Right ventricle myocardium inferior (tissue), 1 donor: ENCODE measurements at places on chromosomes 7 and 10. TPM values are rescaled to one million over a fixed set of nuclear protein-coding genes. Genes with fewer than 3 reads are reported as not detected.
A peak's percentile ranks its signal among the peaks of the same experiment; 100 is the strongest.

Gene SPDYE5
- not detected for total RNA-seq

Gene SFMBT2
- total RNA-seq = 9.6 TPM

Gene SLC13A1
- not detected for total RNA-seq

Gene LBX1
- total RNA-seq = not detected

Gene MUC12
- total RNA-seq = not detected

Gene SMO
- 4.6 TPM for total RNA-seq

Gene ZNF212
- 4.8 TPM for total RNA-seq

Gene PNLIPRP3
- total RNA-seq = not detected

Gene SPDYE2B
- not detected for total RNA-seq

Gene DCLRE1C
- total RNA-seq = 4.2 TPM

- peak; percentile 95 for DNase-seq
These were observed 98.0 kb upstream of the ZNF722 start for GRCh38 chr7:63900394-63901203.

- no peak for DNase-seq
These were observed 36.9 kb downstream of the PTPRZ1 start for GRCh38 chr7:121909716-121910345.

DNA sequence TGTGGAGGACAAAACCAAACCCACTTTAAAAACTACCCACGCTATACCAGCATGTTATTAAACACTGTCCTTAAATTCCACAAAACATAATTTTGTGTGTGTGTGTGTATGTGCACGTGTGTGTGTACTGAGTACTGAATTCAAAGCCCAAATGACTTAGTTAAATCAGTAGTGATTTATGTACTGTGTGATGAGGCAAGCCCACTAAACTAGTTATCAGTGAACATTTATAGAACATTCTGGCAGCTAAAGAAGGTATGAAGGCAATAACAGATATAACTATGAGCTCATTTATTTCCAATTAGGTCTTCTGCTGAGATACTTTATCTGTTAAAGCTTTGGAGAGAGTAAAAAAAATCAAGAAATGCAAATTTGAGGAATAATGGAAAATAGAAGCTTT is 115.1 kb downstream of the CPED1 start:
- DNase-seq = no peak

DNA sequence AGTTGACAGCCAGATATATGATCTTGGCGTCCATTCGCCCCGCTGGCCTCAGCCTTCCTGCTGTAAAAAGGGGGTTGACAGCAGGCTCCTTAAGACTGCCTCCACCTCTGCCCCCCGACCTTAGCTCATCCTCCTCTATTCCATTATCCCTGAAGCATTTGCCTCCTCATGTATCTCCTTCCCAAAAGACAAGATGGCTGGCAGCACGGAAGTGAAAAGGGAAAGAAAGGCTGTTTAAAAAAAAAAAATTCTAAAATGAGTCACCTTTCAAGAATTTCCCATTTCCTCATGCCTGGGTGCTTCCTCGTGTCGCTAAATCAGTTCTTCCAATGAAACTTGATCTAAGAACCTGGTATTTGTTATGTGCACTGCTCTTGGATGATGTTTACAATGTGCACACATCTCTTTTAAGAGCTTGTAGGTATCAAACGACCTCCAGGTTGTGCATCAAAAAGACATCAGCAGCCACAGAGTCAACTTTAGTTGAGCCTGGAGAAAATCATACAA is 1.7 kb downstream of the SCRN1 start:
- DNase-seq = no peak

DNA sequence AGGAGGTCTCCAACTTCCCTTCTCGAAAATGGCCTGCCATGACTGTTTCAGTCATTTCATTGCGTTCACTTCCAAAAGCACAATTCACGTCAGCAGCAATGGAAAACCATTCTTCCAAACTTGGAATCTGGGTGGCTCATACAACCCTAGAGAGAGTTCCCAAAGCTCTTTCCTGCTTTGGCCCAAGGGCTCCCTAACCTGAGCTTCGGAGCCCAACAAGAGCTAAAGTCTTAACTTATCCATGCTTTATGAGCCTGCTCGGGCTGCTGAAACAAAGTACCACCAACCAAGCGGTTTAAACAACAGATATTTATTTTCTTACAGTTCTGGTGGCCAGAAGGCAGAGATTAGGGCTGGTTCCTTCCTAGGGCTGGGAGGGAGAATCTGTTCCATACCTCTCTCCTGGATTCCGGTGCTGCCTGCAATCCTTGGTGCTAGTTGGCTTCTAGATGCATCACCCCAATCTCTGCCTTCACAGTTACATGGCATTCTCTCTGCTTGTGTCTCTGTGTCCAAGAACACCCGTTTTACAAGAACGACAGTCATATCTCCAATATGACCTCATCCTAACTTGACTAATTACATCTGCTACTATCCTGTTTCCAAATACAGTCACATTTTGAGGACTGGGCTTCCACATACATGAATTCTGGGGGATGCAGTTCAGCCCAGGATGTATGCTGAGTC is 33.5 kb downstream of the CAMK2B start:
- peak; percentile 11 for DNase-seq

GRCh38 chr7:27901028-27901760 is 161.2 kb downstream of the TAX1BP1 start:
- DNase-seq = no peak

DNA sequence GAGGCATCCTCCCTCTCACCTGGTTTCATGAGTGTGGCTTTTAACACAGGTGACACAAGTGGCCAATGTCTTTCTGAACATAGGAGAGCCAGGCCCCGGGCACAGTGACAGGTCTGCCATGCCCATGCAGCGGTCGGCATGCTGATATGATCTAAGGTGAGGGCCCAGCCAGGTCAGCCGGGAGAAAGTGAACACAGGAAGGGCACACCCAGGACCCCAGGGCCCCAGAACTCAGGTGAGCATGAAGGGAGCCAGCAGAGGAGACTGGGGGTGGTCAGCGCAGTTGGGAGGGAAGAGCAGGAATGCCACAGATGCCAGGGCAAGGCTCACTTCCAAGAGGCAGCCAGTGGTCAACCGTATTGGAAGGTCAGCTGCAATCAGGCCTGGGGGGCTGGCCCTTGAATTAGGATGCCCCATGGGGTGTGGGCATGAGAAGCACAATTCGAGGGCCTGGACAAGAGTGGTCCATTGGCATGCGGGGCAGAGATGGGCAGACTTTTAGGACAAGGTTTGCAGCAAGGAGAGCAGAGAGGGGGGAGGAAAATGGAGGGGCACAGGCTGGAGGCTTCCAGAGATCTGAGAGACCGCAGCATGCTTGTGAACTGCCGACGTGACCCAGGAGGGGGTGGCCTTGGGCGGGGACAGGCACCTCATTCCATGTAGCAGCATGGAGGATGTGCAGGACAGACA is 3.9 kb upstream of the INPP5A start:
- DNase-seq = peak; percentile 59

GRCh38 chr10:112497347-112497950 is 50.4 kb downstream of the VTI1A start:
- DNase-seq = no peak

- DNase-seq = no peak
These were observed 54.0 kb downstream of the CH25H start for GRCh38 chr10:89153116-89153515.

DNA sequence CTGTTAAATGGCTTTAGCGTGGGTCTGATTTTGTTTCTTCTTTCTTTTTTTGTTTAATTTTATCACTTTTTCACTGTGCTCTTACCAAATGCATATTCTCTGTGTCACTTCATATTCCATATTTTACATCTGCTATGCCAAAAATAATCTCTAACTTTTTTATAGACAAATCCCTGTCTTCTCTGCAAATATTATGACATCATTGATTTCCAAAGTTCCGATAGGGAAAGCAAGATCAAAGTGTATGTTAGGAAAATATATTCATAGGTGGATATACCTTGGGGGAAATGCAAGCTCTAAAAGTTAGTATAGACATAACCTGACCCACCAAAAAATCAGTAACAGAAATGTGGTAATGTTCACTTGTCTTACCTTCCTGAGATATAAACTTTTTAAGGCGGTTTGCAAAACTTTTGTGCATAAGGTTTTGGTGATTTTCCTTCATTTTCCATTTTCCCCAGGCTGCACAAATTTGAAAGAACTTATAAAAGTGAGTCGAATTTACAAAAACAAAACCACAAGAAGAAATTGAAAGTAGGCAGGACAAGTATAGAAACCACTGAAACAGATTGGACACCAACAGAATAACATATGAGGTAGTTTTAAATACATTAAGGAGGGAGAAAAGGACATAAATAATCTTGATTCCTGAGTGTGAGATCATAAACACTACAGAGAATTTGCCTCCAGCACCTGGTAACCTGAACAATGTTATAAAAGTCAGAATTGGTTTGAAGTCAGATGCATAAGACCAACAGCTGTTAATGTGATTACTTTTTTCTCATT is 63.1 kb upstream of the TFEC start:
- DNase-seq = no peak

DNA sequence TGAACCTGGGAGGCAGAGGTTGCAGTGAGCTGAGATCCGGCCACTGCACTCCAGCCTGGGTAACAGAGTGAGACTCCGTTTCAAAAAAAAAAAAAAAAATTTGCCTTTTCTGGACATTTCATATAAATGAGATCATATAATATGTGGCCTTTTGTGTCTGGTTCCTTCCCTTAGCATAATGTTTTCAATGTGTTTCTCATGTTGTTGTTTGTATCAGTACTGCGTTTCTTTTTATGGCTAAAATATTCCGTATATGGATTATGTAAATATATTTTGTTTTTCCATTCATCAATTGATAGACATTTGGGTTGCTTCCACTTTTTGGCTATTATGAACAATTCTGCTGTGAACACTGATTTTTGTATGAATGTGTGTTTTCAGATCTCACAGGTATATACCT is 257.6 kb downstream of the CCDC3 start:
- DNase-seq = no peak

DNA sequence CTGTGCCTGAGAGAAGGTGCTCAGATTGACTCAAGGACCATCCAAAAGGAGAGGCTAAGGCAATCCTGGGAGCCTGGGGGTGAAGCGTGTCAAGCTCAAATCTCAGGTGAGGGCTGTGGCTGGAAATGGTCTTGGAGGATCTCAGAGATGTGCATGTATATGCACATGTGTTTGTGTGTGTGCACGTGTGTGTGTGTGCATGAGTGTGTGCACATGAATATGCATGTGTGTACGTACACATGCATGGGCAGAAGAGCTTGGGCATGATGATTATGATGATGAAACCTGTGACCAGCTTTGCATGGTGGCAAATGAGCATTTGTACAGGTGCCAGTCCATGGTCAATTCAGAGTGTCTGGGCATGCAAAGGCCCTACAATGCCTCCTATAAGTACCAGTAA is 326.6 kb downstream of the CXCL12 start:
- no peak for DNase-seq

- DNase-seq = no peak
These were observed 36.3 kb upstream of the TOMM7 start for GRCh38 chr7:22858640-22859561.

GRCh38 chr7:135719688-135720087 is 8.3 kb downstream of the SLC13A4 start:
- DNase-seq = no peak

DNA sequence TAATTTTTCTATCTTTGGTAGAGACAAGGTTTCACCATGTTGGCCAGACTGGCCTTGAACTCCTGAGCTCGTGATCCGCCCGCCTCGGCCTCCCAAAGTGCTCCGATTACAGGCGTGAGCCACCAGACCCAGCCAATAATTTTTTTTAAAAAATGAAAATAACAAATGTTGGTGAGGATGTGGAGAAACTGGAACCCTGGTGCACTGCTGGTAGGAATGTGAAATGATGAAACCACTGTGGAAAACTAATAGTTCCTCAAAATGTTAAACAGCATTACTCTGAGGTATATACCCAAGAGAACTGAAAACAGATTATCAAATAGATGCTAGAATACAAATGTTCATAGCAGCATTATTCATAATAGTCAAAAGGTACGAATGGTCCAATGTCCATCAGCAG is 23.0 kb upstream of the YWHAG start:
- no peak for DNase-seq

GRCh38 chr10:85532773-85533172 is 833.8 kb downstream of the GRID1 start:
- DNase-seq = no peak

- DNase-seq = no peak
These were observed 243.2 kb downstream of the GFRA1 start for GRCh38 chr10:116029826-116030225.

GRCh38 chr7:78529392-78529791 is 730.8 kb downstream of the PHTF2 start:
- no peak for DNase-seq

- no peak for DNase-seq
These were observed 21.4 kb downstream of the CREB5 start for GRCh38 chr7:28433699-28434219.

DNA sequence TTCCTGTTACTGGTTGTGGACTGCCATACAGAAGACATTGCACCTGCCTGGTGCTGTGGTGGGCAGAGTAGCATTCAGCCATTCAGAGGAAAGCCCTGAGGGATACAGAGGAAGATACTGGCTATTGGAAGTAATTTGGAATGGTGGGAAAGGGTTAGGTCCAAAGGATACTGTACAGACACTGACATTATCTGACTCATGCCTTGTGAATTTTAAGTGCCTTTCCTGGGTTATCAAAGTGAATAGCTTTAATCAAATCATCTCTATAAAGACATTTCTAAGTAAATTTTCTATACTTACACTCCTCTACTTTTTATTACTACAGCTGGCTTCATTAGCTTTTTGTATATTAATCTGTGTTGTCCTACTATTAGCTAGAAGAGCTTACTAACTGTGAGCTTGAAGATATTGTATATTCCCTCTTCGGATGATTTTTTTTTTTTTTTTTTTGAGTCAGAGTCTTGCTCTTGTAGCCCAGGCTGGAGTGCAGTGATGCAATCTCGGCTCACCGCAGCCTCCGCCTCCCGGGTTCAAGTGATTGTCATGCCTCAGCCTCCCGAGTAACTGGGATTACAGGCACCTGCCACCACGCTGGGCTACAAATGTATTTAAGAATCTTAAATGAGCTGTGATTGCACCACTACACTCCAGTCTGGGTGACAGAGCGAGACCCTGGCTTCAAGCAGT is 186.5 kb downstream of the ADK start:
- DNase-seq = no peak

DNA sequence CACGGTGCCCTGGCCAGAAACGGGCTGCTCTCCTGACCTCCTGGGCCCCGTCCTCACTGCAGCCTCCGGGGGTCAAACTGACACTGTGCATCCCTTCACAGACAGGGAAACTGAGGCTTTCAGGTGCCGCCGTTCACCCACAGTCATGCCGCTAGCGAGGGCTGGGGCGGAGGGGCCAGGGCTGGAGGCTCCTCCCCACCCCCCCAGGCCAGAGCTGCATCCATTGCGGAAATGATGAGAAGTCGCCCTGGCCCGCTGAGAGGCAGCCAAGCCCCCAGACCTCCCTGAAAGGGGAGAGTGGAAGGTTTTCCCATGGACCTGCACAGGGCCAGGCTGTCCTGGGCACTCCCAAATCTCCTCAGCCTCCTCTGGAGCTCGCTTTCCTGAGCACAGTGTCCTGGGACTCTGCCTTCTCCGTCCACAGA is 16.5 kb upstream of the INPP5A start:
- no peak for DNase-seq

DNA sequence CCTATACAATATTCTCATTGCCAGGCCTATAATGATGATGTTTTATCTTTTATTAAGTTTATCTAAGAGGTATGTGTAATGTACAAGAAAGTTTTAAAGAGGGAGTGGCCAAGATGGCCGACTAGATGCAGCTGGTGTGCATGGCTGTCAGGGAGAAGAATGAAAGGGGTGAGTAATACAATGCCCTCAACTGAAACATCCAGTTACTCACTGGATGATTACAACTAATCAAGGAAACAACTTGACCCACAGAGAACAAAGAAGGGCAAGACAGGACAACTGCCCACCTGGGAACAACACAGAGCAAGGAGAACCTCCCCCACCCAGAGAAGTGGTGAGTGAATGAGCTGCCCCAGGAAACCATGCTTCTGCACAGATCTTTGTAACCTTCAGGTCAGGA is 880.0 kb upstream of the LRRTM3 start:
- DNase-seq = no peak

- DNase-seq = no peak
These were observed 48.1 kb downstream of the PARD3 start for GRCh38 chr10:34766811-34767494.
